Stimulated activated CD8-positive, alpha-beta memory T cell treated with anti-CD3 and anti-CD28 coated beads, Interleukin-7, amount 100 ng/mL, for 48 hours (primary cell): ENCODE measurements at places on chromosomes 3 and 15.

DNA sequence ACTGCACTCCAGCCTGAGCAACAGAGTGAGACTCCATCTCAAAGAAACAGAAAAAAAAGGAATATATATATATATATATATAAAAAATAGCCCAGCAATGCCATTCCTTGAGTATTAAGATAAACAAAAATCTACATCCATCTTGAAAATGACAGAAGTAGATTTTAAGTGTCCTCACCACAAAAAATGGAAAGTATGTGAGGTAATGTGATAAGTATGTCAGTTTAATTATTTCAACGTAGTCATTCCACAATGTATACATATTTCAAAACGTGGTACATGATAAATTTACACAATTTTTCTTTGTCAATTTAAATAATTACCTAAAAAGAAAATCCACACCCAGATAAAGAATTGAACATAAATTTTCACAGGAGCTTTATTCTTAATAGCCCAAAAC lies 54.9 kb downstream of the HCN4 start:
- no peak for DNase-seq

GRCh38 chr3:185900228-185900627 lies 37.6 kb downstream of the TRA2B start:
- DNase-seq = no peak

DNA sequence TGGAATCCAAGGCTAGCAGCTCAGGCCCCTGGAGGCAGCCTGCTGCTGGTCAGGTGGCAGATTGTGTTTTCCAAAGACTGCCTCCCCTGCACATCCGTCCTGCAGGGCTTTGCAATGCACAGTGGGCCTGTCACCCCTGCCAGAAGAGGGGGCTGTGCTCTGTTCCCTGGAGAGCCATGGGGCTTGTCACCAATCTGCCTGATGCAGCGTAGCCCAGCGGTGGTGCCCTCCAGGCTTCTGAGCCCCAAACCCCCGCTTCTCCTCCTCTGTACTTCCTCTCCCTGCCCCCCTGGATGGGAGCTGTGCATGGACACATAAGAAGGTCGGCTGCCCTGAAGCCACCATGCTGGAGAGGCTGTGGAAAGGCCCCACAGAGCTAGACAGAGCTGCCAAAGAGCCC lies 10.0 kb upstream of the PLXNA1 start:
- no peak for DNase-seq

GRCh38 chr3:159584421-159584820 lies 404.2 kb upstream of the IL12A start:
- DNase-seq = no peak

- no peak for DNase-seq
These were observed 8.4 kb upstream of the CRTAP start for GRCh38 chr3:33105341-33105948.

GRCh38 chr15:98883478-98883877 lies 124.1 kb downstream of the PGPEP1L start:
- DNase-seq = no peak

DNA sequence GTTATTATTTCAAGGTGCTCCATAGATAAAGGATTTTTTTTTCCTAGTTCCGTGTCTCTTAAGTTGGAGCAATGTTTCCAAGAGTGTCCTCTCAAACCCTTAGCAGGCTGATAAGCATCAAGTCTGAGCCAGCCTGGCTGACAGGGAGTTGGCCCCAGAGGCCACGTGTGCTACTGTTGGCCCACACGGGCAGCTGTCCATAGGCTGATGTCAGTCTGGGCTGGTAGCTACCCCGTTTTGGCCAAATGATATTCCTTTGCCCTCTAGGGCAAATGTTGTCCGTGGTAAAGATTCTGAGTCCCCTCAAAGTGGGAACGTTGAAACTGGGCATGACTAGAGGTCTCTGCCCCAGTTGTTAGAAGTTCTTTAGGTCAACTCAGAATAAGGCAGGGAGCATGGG lies 99.4 kb downstream of the FLNB start:
- DNase-seq = no peak

- DNase-seq = no peak
These were observed 129.0 kb downstream of the MYLK start for GRCh38 chr3:123755085-123755484.

GRCh38 chr3:27573780-27574437 lies 89.7 kb upstream of the SLC4A7 start:
- no peak for DNase-seq

DNA sequence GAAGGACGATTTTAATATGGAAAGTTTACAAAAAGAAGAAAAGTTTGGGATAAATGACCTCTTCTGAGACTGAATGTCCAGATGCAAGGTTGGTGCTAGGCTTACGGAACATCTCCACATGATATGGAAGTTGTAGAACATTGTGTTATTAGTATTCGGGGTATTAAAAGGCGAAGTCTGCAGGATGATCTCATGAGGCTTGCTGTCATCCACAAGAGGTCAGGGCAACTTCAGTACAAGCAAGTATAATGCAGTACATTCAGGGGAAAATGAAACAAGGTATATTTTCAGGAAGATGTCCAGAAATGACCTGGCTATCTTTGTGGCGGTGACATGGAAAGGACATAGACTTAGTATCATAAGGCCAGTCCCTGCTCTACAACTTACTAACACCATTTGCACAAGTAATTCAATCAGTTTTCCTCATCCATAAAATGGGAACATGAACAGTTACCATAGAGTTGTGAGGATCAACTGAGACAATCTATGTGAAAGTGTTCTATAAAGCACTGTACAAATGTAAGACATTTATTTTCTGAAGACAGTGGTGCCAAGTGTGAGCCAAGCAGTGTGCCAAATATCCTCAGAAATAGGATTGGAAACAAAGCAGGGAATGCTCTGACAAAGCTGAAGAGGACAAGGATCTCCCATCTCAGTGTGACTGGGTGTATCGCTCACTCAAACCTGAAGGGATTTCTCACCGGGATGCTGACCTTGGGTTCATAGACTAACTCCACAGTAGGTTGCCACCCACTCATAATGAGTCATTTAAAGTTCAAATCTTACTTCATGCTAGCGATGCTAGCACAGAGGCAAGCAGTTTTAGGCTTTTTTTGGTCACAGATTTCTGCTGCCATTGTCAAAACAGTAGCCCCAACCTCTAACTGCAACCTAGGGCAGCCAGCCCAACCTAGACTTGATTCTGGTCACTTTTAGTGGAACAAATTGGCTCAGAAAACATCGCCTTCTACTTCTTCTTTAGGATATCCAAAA lies 118.3 kb downstream of the TIGIT start:
- DNase-seq = peak; percentile 4

- no peak for DNase-seq
These were observed 153.8 kb upstream of the RAP2B start for GRCh38 chr3:153008226-153008625.

- DNase-seq = no peak
These were observed 65.5 kb downstream of the PLCL2 start for GRCh38 chr3:16950282-16950681.
